Stimulated activated CD8-positive, alpha-beta memory T cell treated with anti-CD3 and anti-CD28 coated beads, Interleukin-4, amount 100 ng/mL, for 4 hours (primary cell): ENCODE measurements at places on chromosomes 5 and 9.

GRCh38 chr5:23026252-23027170 lies 173.4 kb upstream of the CDH12 start:
- DNase-seq = no peak

DNA sequence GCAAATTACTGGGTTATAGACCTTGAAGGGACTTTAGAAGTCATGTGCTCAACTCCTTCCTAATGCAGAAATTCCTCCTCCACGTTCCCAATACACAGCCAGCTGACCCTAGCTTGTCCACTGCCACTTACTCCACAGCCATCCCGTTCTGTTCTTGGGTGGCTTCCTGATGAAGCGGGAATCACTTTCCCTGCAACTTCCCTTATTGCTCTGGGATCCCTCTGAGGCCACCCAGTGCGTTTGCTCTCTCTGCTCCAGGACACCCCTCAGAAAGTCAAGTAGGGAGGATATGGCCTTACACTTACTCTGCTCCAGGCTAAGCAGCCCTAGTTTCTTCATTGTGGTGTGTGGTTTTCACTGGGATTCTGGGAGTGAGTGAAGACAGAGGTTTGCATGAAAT lies 55.5 kb downstream of the GALNT12 start:
- no peak for DNase-seq

DNA sequence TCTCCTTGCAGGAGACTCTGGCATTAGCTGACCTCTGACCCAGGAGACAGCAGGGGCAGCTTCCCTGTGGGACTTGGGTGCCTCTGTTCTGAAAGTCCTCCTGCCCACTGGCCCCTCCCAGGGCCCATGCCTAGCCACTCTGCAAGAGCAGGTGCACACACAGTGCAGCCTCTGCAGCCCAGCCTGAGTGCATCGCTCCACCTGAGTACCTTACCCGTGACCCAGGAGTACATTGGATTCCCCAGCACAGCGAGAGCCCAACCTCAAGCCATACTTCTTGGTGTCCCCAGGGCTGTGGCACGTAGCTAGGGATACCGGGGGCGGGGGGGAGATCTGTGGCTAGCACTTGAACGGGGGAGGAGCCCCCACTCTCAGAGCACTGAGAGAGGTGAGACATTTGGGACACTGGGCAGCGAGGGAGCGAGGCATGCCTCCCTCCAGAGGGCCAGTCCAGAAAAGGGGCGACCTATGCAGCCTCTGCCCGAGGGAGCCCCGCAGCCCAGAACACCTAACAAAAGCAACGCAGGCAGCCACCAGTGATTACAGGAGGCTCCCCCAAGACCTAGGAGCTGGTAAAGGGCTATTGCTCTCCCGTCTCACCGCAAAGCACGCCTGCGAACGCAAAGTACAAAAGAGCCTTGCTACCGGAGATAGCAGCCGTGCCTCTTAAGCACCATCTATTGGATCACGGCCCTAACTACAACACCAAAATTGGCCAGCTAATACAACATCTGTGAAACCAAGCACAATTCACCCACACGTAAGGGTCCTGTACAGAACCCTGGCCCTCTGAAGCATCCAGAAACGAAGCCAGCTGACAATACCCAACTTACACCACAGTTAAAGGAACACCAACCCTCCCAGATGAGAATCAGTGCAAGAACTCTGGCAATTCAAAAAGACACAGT lies 826 bp upstream of the PRDM9 start:
- DNase-seq = no peak

DNA sequence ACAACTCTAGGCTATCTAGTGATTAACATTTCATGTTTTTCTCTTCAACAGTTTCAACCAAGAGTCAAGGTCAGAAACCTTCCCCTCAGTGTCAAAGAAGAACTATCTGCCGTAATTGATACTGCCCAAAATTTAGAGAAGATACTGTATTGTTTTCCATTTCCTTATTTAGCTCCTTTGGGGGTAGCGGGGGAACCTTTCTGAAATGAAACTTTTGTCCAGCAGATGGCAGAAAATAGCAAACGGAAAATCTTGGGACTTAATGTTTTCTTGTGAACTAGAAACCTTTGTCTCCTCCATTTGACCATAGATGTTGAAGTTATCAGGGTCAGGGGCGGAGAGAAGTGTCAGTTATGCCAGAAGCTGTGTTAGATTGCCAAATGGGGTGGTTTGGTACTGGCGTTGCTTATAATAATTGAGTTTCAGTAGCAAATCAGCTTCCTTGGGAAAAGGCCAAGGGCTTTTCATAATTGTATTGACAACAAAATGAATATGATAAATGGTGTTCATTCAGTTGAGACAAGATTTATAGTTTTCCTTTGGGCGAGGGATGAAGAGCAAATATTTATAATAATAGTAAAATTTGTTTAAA lies 101.7 kb upstream of the TLX3 start:
- DNase-seq = no peak

GRCh38 chr5:143986516-143987212 lies 174.7 kb downstream of the HMHB1 start:
- no peak for DNase-seq
